ENCODE measurements at places on chromosomes 3 and 15. TPM values are rescaled to one million over a fixed set of nuclear protein-coding genes. Genes with fewer than 3 reads are reported as not detected.

DNA sequence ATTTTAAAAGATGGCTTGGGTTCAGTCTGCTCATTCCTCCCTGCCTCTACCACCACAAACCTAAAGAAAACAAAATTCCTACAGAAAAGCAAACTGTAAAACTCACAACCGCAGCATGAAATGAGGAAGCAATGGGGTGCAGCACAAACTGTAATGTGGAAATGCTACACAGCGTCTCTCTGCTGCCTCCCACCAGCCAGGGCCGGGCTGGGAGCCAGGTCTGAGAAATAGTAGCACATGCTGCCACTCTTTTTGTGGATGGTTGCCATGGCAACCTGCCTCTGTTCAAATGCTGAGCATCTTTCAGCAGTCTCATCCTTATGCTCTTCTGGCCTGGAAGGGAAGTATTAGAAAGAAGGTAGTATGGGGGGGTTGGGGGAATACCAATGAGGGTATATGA is 55.4 kb downstream of the EOMES start:
- peak; percentile 84 for DNase-seq

- DNase-seq = no peak
Measured at GRCh38 chr3:87503900-87504498, 227.6 kb upstream of the POU1F1 start.

GRCh38 chr3:142641504-142641903 is 45.3 kb downstream of the PLS1 start:
- no peak for DNase-seq

DNA sequence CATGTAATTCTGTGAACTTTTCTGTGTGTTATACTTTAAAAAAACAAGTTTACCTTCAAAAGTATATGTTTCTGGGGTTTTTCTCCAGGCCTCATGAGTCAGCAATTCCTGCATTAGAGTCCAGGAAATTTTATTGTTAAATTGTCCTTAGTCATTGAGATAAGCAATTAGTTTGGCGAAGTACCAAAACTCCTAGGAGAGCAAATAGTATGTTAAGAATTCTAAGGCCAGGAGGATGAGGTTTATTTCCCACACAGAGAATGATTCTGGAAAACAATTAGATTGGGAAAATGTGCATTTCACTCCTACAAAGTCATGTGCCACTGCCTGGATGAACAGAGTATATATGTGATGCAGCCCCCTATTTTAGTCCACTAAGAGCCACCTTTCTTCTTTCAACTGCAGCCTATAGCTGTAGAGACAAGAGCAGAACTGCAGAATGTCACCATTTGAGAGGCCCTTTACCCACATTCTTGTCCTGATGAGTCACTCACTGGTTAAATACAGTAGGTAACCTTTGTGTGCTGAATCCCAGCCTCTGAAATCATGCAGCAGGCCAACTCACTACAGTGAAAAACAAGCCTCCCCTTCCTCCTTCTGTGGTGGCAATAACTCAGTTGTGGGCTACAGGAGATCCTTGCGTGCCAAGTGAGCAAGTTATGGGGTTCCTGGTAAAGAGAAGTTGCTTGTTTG is 452.8 kb upstream of the THBS1 start:
- DNase-seq = no peak

DNA sequence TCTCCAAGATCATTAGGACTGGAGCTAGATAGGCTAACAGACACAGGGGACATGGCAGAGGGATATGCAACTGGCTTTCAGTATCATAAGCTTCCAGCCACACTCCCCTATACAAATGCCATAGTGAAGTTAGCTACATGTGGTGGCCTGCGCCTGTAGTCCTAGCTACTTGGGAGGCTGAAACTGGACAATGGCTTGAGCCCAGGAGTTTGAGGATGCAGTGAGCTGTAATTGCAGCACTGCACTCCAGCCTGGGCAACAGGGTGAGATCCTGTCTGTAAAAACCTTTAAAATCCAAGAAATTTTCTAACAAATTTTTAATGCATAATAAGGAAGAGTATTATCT is 37.3 kb downstream of the DLG1 start:
- DNase-seq = no peak

DNA sequence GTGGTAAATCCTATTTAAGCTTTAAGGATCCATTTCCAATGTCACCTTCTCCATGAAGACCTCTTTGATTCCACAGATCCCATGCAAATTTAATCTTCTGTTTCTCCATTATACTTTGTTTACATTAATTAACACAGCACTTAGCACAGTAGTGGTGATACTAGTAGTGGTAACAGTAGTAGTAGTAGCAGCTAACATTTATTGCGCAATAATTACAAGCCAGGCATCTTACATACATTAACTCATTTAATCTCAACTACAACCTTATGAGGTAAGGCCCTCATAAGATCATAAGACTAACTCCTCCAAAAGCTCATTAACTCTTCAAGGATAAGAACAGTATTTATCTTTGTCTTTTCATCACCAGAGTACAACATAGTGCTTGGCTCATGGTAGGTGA is 54.8 kb upstream of the FSIP1 start:
- DNase-seq = no peak

GRCh38 chr3:42179110-42179725 is 86.8 kb downstream of the CCK start:
- no peak for DNase-seq

DNA sequence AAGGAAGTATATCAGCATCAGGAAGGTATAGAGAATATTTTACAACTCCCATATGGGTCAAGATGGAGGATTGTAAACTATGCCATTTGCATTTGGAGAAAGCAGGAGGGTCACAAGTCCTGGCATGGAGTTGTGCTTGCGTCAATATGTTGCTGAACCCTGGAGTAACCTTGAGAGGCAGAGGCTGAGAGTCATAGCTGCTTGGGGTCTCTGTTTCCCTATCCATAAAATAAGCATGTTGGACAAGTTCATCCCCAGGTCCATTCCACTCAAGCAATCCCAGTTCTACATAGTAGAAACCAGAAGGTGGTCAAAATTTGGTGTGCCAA is 273.6 kb downstream of the MECOM start:
- no peak for DNase-seq

DNA sequence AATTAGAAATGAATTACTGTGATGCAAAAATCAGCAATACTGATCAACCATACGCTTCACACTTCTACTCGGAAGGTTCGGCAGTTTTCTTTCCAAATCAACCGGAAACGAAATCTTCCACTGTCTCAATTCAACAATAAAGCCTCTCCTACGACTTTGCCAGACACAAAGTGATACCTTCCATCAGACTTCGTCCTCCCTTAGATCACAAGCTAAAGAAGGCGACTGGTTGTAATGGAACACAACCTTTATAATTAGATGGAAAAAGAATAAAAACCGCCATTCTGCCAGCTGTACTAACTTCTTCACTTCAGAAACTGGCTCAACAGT is 618 bp downstream of the PARL start:
- no peak for DNase-seq

GRCh38 chr15:38216763-38217162 is 35.9 kb upstream of the SPRED1 start:
- no peak for DNase-seq

DNA sequence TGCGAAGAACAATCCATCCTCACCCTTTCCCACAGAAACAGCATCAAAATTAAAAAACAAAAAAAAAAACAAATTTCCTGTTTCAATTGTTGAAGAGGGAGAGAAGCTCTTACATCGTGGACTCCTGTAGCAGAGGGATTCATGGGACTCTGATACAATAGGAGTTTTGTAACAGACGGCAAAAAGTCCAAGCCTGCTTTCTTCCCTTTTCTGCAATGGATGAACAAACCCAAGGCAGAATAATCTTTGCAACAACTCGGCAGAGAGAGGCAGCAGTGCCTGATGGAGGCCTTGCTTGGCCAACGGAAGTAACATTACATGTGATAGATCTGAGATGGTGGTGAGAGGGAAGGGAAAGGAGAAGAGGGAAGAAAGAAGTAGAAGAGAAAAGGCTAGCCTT is 26.9 kb downstream of the CCR4 start:
- no peak for DNase-seq

GRCh38 chr15:68201879-68202261 is 3.3 kb downstream of the CALML4 start:
- DNase-seq = no peak

GRCh38 chr3:42662813-42663535 is 9.5 kb downstream of the ZBTB47 start:
- DNase-seq = no peak

DNA sequence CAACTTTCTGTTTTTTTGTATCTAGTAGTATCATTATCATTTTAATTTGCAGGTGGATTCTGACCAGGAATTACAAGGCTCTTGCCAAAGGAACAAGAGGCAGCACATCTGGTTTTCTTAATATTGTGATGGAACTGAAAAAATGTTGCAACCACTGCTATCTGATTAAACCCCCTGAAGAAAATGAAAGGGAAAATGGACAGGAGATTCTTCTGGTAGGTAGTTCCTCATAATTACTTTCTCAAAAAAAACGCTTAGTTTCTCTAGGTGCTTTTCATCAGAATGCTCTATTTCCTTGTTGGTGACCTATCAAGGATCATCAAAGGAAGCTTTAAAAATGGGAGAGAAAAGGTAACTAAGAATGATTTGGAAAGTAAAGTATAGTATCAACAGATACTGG is 71.6 kb downstream of the CHD2 start:
- DNase-seq = no peak

DNA sequence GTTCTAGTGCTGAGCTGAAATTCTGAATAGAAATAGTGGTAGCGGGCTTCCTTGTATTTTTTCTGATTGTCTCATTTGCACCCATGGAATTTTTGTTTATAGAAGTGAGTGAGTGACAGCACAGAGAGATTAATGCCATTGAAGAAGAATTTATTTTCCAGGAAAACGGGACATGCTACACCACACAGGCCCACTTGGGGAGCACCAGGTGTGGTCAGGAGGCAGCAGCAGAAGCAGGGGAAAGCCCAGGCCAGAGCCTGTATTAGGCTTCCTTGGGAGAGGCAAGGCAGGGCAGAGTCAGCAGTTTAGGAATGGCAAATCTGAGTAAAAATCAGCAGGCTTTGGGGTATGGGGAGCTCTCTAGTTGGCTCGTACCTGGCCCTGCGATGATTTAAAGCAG is 88.4 kb upstream of the ATP11B start:
- no peak for DNase-seq

DNA sequence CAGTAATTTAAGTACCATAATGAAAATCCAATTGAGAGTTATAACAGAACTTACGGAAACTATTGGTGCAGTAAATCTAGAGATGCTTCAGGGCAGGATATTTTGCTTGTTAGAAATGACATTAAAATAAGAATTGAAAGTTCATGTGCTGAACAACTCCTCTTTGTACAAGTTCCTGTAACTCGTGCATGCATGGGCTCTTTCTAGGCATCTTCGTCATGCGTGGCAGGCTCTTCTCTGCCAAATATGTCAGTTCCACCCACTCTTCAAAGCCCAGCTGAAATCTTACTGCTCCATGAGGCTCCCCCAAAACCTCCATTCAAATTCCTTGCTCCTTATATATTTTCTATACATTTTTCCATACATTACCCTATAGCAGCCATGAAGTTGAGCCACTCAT is 48.7 kb downstream of the FBN1 start:
- DNase-seq = no peak

DNA sequence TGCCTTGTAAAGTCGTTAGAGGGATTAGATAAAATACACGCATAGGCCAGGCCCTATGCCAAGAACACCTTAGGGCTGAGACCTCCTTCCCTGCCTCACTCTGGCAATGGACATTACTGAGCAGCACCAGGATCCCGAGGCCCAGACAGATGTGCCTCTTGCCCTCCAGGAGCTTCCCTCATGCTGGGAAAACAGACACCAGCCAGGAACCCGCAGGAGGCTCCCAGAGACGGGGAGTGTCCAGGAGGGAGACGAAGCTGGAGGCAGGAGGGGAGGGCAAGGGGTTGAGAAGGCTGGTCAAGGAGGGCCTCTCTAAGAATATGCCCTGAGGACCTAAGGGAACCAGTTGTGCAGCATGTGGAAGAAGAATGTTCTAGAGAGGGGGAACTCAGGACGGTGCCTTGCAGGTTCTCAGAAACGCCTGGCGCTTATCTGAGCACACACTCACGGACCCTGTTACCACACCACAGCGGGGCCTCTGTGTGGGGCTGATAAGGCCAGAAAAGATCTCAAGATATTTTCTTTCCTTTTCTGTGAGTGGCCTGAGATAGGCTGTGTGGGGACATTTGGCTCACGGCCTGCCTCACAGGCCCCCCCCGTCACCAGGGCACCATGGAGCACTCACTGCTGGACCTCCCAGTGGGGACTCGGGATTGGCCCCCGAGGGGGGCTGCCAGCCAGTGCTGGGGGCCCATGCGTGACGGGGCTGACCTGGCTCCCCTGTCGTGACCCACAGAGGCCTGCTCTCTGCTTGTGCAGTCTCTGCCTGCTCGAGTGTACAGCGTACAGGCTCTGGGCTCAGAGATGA is 22.0 kb upstream of the CYP11A1 start:
- no peak for DNase-seq

GRCh38 chr3:123783811-123784210 is 100.3 kb downstream of the MYLK start:
- no peak for DNase-seq

- DNase-seq = no peak
Measured at GRCh38 chr3:9399337-9399703, 1.9 kb downstream of the SETD5 start.

DNA sequence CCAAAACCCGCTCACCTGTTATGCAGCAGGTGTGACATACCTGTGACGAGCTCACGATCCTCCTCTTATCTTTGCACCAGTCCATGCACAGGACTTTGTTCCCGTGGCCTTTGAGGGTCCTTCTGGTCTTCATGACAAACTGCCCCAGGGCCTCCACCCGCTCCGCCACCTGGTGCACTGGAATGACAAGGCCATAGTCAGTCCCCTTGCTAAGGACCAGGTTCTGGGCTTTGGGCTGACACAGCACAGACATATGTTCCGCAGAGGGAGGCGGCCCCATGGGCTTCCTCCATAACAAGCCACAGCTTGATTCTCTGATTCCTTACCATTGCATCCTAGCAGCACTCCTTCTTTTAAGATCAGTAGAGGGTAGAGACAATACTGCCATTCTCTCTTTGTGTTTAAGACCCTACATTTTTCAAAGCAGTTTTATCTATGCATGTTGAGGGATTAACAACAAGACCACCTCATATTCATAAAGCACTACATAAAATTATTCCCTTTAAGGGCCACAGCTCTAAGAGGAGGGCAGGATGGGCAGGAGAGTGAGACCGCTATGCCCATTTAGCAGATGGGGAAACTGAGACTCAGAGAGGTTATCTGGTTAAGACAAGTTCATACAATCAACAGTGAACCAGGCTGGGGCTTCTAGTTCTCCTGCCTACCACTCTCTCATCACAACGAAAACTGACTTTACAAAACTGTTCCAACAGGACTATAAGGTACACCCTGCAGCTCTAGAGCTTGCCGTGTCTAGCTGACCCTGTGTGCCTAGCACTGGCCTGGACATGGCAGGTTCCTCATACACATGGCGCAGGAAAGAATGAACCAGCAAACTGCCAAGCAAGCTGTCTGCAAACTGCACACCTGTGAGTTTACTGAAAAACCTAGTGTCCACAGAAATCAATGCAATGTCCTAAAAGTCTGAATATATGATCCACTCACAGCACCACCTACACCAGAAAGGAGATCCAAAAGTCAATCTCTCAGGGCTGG is 37.0 kb downstream of the GNB5 start:
- no peak for DNase-seq

Gene GRK7
- not detected for total RNA-seq

Gene KY
- total RNA-seq = 7.5 TPM

Gene SLC7A14
- not detected for total RNA-seq

Gene APPL1
- total RNA-seq = 60.9 TPM

Gene UBAP1L
- total RNA-seq = 0.95 TPM

Gene ANKUB1
- not detected for total RNA-seq

Gene PRSS50
- 0.65 TPM for total RNA-seq

Gene FAM81A
- 1.1 TPM for total RNA-seq

Gene TMEM212
- not detected for total RNA-seq

Gene MUSTN1
- total RNA-seq = 207 TPM

Gene TERC
- total RNA-seq = 1.0 TPM

Gene HYAL3
- 1.0 TPM for total RNA-seq

Gene THRB
- 16.1 TPM for total RNA-seq

Measured in heart left ventricle (tissue), 16 donors.